ENCODE measurements at places on chromosomes 3 and 15.

DNA sequence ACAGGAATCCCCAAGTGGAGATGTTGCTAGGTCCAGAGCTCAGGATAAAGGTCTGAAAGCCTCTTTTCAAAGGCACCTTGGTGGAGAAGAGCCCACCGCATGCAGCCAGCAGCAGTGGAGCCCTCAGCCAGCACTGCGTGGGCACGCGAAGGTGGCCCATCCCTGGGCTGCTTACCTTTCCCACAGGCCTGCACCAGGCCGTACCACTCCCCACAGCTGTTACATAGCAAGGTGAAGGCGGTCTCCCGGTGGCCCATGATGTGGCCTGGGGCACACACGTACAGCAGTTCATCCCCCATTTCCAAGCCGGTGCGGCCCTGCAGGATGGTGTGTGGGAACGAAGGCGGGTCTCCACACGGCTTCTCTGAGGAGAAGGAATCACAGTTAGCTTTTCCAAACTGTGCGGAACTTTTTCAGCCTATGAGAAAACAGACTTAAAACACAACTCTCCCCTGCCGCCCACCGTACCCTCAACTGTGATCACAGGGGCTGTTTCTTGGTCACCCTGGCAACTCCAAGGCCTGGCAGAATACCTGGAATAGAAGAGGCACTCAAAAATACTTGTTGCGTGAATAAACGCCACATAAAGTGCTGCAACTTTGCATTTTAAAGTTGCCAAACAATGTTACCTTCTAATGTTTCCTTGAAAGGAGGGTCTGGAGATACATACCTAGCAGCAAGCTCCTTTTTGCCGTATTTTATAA, 43.7 kb downstream of the SUSD5 start:
- no peak for DNase-seq

- no peak for DNase-seq
Measured at GRCh38 chr15:75620058-75620820, 5.3 kb downstream of the SNUPN start.

GRCh38 chr3:71689291-71689690, 35.9 kb downstream of the EIF4E3 start:
- DNase-seq: no peak

- DNase-seq: no peak
Measured at GRCh38 chr3:124381575-124382333, 348.5 kb upstream of the UMPS start.

Measured in central memory CD8-positive, alpha-beta T cell (primary cell).